Hair follicle dermal papilla cell (primary cell): ENCODE measurements at places on chromosomes 1 and 21. TPM values are rescaled to one million over a fixed set of nuclear protein-coding genes. Genes with fewer than 3 reads are reported as not detected.

Gene LRRC71
- under 0.01 TPM in 1 of 2 replicates, not detected in the other for total RNA-seq

Gene LCE3E
- not detected in 2 replicates for total RNA-seq

Gene SHCBP1L
- under 0.01 TPM in 1 of 2 replicates, not detected in the other for total RNA-seq

Gene NIBAN1
- total RNA-seq = 44.8 and 56.3 TPM in 2 replicates

Gene TACSTD2
- 2.4 and 3.9 TPM in 2 replicates for total RNA-seq

Gene NOS1AP
- total RNA-seq = under 0.01 and 0.32 TPM in 2 replicates

Gene MNDA
- total RNA-seq = not detected in 2 replicates

Gene TRIM67
- total RNA-seq = under 0.01 and 0.12 TPM in 2 replicates

Gene ACKR1
- not detected in 2 replicates for total RNA-seq

Gene CD48
- total RNA-seq = not detected in 2 replicates

Gene CACNA1S
- total RNA-seq = not detected in 2 replicates

Gene ICOSLG
- under 0.01 TPM in 1 of 2 replicates, not detected in the other for total RNA-seq

Gene FCRL4
- total RNA-seq = not detected in 2 replicates

Gene CCDC181
- total RNA-seq = 0.12 and 0.32 TPM in 2 replicates

Gene KCNJ9
- not detected in 2 replicates for total RNA-seq

Gene AADACL4
- 0.16 TPM in 1 of 2 replicates, not detected in the other for total RNA-seq

Gene LCE1C
- total RNA-seq = not detected in 2 replicates

Gene OR2L3
- total RNA-seq = 0.16 TPM in 1 of 2 replicates, not detected in the other

Gene PLA2G5
- total RNA-seq = not detected in 2 replicates

Gene ZNF669
- 5.6 and 10.5 TPM in 2 replicates for total RNA-seq

Gene LCE1E
- total RNA-seq = not detected in 2 replicates

Gene ATP5PO
- total RNA-seq = 84.2 and 101 TPM in 2 replicates
